ENCODE measurements at places on chromosomes 12 and 14. TPM values are rescaled to one million over a fixed set of nuclear protein-coding genes. Genes with fewer than 3 reads are reported as not detected.

ATXN2 gene
- 49.3 TPM for total RNA-seq

NTS gene
- not detected for total RNA-seq

C12orf60 gene
- 2.2 TPM for total RNA-seq

KLHL33 gene
- not detected for total RNA-seq

METTL25 gene
- total RNA-seq: 7.8 TPM
